ENCODE measurements at places on chromosomes 11 and 22.

DNA sequence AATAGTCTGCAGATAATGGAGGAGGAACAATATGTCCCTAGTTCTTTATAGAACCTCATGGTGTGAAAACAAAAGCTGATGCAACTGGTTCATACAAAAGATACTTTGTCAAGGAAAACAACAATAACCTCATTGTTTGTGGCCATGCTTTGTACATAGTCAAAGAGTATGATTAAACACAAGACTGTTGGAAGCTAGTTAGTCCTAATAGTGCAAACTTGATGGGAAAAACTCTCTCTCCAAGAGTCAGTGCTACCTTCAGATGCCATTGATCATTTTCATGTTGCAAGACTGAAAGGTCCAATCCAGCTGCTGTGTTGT, 20.1 kb upstream of the PLAAT2 start:
- DNase-seq = no peak

GRCh38 chr11:18765554-18765953, 26.0 kb downstream of the PTPN5 start:
- DNase-seq = no peak

DNA sequence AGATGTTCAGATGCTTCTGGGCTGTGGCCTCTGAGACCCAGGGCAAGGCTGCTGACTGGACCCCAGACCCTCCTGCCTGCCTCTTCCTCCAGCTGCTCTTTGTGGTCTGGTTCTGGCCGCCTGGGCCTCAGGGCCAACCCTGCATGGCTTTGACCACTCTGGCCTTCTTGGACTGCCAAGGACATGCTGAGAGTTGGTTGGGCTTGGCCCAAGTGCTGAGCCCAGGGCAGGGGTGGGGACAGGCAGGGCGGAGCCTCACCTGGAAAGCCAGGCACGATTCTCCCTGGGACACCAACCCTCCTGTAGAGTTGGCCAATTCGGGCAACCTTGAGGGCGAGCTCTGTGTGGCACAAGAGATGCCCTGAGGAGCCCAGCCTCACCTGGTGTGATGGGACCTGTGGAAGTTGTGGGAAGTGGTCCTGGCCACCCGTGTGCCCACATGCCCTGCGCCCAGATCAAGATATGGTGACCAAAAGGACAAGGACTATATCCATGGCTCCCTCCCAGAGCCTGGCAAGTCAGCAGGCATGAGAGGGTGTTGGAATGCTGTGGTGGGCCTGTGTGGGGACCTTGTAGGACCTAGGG, 11.6 kb downstream of the TANGO2 start:
- no peak for DNase-seq

DNA sequence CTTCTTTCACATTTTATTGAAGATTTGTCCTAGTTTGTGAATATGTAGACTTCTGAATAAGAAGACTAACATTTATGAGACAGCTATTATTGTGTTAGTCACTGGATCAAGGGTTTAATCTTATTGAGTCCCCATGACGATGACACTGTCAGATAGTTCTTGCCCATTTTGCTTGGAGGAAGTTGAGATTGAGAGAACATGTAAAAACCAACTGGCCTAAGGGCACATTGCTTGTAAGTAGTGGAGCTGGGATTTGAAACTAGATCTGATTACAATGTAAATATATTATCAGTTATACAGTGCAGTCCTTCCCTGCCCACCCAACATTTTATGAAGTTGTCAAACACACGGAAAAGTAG, 134.7 kb downstream of the HIPK3 start:
- DNase-seq = no peak

DNA sequence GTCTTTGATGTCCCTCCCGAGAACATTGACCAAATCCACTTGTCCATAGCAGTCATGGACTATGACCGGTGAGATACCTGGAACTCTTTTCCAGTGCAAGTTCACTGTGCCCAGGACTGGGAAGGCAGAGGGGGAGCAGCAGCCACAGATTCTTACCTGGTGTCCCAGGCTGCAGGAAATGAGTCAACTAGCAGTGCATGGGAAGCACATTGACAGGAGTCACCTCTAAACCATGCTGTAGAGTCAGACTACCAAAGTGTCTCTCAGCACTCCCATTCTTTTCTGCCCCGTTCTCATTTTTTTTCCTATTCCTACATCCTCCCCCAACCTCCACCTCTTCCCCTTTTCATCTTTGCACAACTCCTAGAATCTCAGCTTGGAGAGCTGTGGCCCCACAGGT, 67.2 kb upstream of the OLFML1 start:
- DNase-seq = no peak

- DNase-seq = peak; percentile 79
Measured at GRCh38 chr11:76313913-76314740, 66.8 kb downstream of the THAP12 start.

DNA sequence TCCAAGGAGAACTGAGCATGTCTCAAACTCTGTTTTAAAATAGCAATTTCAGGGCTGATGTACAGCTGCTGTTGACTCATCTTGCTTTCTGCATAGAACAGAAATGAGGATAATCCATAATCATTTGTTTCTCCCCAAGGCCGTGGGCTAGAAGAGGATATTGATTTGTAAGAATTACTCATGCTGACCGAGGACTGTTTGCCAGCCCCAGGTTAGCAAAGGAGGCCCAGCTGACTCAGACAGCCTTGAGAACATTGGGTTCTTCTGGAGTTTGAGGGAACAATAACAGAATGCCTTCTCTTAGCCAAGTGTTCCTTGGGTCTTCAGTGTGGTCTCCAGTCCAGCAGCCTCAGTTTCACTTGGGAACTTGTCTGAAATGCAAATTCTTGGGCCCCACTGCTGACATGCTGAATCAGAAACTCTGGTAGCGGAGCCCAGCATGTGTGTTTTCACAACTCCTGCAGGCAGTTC, 92.0 kb downstream of the ZC3H12C start:
- DNase-seq = peak; percentile 50

Data from fibroblast of skin of right biceps (primary cell).